ENCODE measurements at places on chromosomes 11 and 22. TPM values are rescaled to one million over a fixed set of nuclear protein-coding genes. Genes with fewer than 3 reads are reported as not detected.
A peak's percentile ranks its signal among the peaks of the same experiment; 100 is the strongest.

GRCh38 chr11:77411717-77412441 lies 62.0 kb downstream of the PAK1 start:
- peak; percentile 90 for DNase-seq

- no peak for DNase-seq
Measured at GRCh38 chr11:47106798-47107411, 69.8 kb downstream of the ARFGAP2 start.

DNA sequence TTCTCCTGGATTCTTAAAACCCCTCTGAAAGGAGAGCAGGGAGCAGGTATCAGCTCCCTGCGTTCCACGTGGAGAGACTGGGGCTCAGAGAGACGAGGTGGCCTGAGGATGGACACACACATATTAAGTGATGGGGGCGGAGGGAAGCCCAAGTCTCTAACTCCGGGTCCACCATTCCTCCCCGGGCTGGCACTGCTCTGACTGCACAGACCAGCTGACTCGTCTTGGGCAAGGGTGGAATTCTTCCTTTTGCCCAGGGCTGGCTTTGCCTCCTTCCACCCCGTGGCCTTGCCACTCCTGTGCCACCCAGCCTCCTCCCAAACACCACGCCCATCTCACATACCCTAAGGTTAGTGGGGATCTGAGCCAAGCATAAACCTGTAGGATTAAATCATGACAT lies 65.0 kb downstream of the BUD13 start:
- no peak for DNase-seq

Gene FXYD6
- 308 TPM for total RNA-seq

Gene RAB36
- 8.9 TPM for total RNA-seq

Gene PARVA
- 44.9 TPM for total RNA-seq

Gene DAGLA
- total RNA-seq = 33.5 TPM

- no peak for DNase-seq
Measured at GRCh38 chr22:41780746-41781505, 19.6 kb upstream of the CCDC134 start.

Gene MUC5B
- total RNA-seq = not detected
